ENCODE measurements at places on chromosomes 11 and 22.

GRCh38 chr11:72996959-72997358 lies 145.2 kb downstream of the FCHSD2 start:
- no peak for DNase-seq

DNA sequence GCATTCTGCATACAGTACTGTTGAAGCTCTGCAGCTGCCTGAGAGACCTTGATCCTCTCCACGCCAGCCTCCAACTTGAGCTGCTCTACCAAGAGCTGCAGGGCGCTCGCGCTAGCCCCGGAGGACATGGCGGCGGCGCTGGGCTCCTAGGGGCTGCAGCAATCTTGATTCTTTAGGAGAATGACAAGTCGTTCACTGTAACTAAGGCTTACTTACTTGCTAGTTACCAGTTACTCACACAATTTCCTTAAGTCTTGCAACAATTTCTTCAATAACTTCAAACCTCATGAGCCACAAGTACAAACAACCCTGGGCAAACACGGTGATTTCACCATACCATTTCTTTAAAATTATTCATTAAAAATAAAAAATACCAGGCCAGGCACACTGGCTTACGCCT lies 21.9 kb downstream of the SBF2 start:
- no peak for DNase-seq

DNA sequence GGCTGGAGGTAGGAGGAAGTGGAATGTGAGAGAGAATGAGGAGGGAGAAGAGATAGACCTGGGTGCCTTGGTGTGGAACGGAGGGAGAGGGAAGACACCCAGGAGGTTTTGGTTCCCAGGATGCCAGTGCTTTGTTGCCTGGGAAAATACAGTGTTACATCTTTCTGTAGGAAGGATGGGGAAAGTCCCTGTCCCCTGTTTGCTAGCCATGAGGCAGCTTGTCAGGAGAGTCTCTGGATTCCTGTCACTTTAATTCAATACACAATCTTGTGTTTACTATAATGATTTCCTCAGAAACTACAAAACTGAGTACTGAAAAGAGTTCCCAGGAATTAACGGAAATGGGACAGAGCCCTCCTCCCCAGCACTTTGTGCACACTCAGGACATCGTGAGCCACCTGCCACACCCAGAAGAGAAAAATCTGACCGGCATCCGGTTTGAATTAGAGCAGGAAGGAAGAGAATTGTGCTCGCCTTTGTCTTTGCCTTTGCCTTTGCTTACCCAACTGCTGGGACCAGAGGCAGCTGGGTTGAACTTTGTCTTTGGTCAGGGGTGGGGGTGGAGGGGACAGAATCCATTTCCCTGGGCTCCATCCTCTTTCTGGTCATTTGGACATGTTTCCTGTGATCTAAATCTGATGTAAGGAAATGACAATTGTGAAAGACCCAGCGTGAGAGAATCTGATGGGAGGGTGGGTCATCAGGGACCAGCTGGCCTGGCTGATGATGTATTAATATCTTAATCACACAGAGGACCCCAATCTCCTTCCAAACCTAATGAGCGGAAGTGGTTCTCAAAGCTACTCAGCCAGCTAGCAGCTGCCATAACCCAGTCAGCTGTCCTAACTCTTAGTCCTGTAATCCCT lies 1.3 kb upstream of the LIMK2 start:
- peak; percentile 25 for DNase-seq

- no peak for DNase-seq
These were observed 191.4 kb upstream of the SORL1-AS1 start for GRCh38 chr11:121644187-121644512.

DNA sequence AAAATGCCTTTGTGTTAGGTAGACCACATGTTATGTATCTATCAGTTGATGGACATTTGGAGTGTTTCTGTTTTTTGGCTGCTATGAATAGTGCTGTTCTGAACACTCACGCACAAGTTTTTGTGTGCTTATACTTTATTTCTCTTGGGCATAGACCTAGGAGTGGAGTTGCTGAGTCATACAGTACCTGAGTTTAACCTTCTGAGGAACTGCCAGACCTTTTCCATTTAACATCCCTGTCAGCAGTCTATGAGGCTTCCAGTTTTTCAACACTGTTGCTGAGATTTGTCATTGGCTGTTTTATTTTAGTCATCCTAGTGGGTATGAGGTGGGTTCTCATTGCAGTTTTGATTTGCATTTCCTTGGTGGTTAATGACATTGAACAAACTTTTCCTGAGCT lies 4.4 kb downstream of the CTTN start:
- no peak for DNase-seq

DNA sequence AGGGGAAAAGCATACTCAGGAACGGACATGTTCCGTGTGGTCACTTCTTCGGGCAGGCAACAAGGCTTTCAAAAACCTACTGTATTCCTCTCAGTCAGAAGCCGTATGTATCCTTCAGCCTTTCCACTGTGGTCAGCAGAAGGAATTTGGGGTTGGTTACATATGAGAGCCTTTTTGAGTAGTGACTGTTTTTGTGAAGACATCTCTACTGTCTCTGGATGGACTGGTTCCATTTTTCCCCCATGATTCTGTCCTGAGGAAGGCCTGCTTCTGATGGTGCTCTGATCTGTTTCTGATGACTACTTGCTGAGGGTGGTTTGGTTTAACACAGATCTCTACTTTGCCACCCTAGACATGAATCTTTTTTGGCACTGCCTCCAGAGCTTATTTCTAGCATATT lies 63.7 kb upstream of the HORMAD2 start:
- no peak for DNase-seq

DNA sequence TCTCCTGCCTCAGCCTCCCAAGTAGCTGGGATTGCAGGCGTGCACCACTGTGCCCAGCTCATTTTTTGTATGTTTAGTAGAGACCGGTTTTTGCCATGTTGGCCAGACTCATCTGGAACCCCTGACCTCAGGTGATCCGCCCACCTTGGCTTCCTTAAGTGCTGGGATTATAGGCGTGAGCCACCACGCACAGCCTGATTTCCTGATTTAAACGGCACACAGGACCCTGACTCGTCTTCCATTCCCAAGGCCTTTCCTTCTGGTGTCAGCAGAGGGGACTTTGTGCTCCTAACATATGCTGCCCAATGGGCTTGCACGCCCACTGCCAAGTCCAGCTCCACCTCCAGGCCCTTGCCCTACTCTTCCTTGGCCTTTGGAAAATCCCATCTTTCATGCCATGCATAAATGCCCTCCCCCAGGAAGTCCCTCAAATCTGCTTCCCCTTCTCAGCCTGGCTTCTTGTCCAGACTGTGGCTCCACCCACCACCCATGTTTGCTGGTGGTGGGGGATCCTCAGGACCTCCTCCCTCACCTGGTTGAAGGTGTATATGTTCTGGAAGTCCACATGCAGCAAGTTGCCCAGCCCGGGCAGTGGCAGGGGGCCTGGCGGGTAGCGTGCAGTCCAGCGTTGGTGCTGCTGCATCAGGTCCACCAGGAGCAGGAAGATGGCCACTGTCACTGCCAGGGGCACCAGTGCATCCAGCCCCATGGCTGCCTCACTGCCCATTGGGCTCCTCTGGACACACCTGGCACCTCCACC lies 23.9 kb upstream of the CYP2D6 start:
- DNase-seq = no peak

DNA sequence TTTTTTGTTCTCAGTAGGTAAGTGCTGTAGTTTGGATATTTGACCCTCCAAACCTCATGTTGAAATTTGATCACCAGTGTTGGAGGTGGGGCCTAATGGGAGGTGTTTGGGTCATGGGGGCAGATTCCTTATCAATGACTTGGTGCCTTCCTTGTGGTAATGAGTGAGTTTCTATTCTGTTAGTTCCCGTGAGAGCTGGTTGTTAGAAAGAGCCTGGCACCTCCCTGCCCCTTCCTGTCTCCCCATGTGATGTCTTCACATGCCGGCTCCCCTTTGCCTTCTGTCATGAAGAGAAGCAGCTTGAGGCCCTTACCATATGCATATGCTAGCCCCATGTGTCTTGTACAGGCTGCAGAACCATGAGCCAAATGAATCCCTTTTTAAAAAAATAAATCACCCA lies 138.3 kb downstream of the TMEM135 start:
- DNase-seq = no peak

DNA sequence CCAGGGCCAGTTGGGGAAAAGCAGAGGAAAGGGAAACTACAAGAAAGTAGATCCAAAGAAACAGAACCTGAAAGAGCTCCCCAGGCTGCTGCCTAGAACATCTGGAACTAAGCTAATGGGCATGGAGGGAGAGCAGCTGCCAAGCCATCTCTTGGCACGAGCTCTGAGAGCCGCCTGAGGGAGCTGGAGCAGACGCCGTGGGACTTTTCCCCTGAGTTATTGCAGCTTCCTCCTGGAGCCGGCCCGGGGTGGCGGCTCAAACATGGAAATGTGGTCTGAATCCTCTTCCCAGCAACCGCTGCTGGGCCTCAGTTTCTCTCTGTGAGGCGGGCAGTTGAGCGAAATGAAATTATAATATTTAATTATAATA lies 41.8 kb downstream of the LIF start:
- no peak for DNase-seq

DNA sequence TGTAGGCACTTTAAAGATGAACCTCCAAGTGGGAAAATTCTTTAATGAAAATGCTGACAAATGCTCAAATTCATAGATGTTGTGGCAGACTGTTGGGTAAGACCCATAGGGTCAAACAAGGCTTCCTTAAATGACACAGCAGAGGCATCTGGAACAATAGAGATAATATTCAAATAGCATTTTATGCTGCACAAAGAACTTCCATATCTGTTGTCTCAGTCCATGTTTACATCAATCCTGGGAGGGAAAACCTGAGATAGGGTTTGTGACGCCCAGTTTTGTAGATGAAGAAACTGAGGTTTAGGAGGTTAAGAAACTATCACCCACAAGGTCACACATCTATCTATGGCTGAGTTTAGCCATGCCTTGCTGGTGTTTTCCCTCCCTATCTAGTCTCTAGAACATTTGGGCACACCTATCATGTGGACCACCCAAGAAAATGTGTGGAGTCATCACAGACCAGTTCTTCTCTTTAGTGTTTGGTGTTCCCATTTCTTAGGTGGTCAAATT lies 106.4 kb downstream of the EHF start:
- DNase-seq = no peak

GRCh38 chr11:8026982-8027381 lies 39.8 kb downstream of the EIF3F start:
- DNase-seq = no peak

DNA sequence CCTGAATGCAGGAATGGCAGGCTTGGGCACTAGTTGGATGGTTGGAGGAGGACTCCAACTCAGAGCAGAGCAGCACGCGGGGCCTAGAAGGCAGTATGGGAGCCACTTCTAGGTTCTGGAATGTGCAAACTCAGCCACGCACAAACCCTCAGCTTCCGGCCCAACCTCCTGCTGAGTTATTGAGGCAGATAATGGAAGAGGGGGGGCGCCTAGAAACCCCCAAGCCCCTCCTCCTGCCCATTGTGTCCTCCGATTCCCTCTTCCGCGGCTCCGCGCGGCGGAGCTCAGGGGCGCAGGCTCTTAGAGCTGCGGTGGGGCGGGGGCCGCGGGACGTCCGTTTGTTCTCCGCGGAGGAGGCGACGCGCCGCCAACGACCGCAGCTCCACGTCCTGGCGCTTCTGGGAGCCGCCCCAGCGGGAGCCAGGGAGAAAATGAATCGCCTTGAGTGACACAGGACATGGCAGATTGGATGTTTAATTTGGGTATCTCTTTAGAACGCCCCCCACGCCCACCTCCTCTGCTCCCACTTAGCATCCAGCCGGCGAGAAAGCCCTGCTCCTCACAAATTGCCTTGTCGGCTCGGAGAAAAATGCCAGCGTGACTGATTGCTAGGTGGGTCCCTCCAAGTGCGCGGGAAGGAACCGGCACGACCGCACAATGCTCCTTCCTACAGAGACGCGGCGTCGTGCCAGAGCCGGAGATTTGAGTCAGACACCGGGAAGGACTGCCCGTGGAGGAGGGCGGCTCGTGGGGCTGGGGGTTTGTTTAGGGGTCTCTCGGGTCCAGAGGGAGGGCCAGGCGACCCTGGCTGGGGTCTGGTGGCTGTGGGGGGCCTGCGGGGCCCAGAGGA lies 144.6 kb downstream of the NECTIN1 start:
- DNase-seq = no peak

DNA sequence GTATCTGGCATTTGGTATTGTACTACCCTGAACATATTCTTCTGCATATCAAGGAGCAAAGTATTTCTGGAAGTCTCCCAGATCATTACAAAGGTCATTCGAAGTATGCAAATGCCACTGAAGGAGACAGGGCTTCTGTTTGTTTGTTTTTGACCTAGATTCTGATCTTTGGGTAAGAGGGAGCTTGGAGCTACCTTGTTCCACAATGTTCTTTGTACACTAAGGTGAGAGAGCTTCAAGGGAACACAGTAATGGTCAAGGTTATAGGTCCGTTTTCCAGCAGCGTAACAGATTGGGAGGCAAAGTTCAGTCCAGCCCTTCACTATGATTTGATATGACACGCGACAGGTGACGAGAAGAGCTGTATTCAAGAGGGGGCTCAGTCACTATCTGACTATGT lies 10.0 kb downstream of the OPCML start:
- no peak for DNase-seq

DNA sequence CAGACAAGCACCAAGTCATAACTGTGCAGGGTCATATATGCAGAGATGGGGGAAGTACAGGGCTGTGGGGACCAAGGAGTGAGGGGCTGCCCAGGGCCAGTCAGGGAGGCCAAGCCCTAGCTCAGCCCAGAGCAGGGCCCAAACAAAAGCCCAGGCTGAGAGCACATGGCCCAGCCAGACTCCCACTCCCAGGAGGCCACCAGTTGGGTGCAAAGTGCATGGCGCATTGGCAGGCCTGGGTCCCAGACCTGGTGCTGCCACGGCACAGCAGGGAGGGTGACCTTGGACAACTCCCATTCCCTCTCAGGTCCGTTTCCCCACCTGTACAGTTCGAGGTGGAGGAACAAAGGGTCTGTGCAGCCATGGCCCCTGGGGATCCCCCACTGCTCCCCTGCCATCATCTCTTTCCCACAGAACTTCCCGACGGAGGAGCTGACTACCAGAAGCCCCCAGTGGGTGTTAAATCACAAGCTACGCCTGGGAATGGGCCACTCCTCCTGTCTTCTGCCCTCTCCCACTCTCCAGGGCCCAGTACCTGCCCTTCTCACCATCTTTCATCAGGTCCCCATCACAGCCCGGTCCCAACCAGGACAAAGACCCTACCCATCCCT lies 608 bp downstream of the NIPSNAP1 start:
- no peak for DNase-seq

DNA sequence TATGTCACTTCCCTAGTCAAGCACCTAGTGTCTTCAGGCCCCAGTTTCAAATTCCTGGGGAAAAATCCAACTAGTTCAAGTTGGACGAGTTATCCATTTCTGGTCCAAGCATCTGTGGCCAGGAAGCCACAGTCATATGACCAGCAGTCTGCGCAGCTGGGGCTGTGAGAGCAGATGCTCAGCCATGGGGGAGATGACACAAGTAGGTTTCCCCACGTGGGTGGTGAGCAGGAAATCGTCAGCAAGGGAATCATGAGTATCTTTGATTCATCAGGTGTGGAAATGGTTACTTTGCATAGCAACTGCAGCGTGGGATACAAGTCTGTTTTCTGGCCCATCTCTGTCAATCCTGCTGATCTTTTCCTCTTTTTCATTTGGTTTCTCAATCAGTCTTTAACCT lies 185.3 kb downstream of the C11orf91 start:
- no peak for DNase-seq

GRCh38 chr22:37485395-37486223 lies 575 bp downstream of the MFNG start:
- no peak for DNase-seq

- no peak for DNase-seq
These were observed 3.9 kb upstream of the CDC42EP2 start for GRCh38 chr11:65310736-65311135.

Measured in CD4-positive, alpha-beta T cell treated with Interferon gamma for 1 hour (primary cell).